Endothelial cell of umbilical vein (primary cell): ENCODE measurements at places on chromosomes 1 and 21. TPM values are rescaled to one million over a fixed set of nuclear protein-coding genes. Genes with fewer than 3 reads are reported as not detected.

- no peak overlapping the region for H3K4me3 ChIP-seq
- H3K36me3 ChIP-seq: no peaks in the 10 kb centered on the region
- no peak for DNase-seq
Measured at GRCh38 chr1:77757603-77758002, 2.0 kb downstream of the USP33 start.

DNA sequence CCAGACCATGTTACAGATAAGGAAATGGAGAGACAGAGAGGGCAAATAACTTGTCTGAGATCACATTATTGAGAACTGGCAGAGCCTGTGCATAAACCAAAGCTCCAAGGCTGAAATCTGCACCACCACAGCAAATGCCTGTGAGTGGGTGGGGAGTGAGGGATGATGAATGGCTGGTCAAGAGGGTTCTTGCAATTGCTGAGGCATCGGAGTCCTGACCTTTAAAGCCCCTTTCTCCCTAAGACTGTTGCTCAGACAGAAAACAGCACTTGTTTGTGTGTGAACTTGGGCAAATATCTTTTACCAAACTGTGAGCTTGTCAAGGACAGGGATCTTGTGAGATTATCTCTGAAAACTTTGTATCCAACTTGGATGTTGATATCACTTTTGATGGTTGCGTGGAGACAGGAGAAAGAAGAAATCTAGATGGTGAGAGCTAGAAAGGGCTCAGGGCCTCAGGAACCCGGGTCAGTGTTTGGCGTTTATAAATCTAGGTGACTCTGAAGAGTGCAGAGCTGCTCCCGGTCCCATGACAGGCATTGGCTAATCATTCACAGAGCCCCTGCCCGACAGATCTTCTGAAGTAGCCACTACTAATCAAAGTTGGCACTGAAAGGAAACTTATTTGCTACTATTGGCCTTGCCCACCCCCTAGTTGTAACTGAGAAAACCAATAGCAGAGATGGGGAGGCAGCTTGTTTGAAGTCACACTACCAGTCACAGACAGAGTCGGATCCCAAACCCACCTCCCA, 122.3 kb downstream of the FOXD2 start:
- peaks cover 8% of the 10 kb centered on the region for H3K27me3 ChIP-seq
- H3K4me3 ChIP-seq: no peak overlapping the region
- H3K4me1 ChIP-seq: no peaks in the 10 kb centered on the region
- H3K36me3 ChIP-seq: no peaks in the 10 kb centered on the region
- DNase-seq: no peak
- no peak overlapping the region for H3K27ac ChIP-seq

GRCh38 chr1:19484798-19485361, 459 bp downstream of the CAPZB start:
- peak overlapping the region; percentile 91 for H3K27ac ChIP-seq
- H3K27me3 ChIP-seq: no peaks in the 10 kb centered on the region
- H3K36me3 ChIP-seq: no peaks in the 10 kb centered on the region
- peak; percentile 42 for DNase-seq

GRCh38 chr1:30914931-30915330, 6.4 kb upstream of the SDC3 start:
- H3K36me3 ChIP-seq: no peaks in the 10 kb centered on the region
- H3K4me3 ChIP-seq: no peak overlapping the region
- DNase-seq: no peak
- H3K27me3 ChIP-seq: no peaks in the 10 kb centered on the region
- H3K27ac ChIP-seq: no peak overlapping the region

DNA sequence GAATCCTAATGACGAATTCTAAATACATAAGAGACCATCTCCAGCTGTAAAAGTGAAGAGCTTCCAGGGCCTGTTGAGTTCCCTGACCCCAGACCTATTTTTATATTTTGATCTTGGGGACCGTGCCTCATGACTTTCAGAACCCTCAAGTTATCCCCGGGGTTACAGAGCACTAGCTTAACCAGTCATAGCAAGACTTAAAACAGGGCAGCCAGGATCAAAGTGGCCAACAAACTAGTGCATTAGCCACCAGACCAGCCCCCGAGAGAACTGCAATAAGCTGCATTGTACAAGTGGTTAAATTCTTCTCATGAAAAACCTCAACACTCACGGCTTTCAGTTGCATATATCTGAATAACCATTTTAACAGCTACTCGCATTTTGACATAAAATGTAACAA, 183.0 kb downstream of the BARHL2 start:
- H3K4me3 ChIP-seq: no peak overlapping the region
- no peaks in the 10 kb centered on the region for H3K27me3 ChIP-seq
- H3K36me3 ChIP-seq: no peaks in the 10 kb centered on the region
- H3K27ac ChIP-seq: no peak overlapping the region
- DNase-seq: no peak

- no peaks in the 10 kb centered on the region for H3K36me3 ChIP-seq
- no peak for DNase-seq
- no peak overlapping the region for H3K27ac ChIP-seq
- no peak overlapping the region for H3K4me3 ChIP-seq
- no peaks in the 10 kb centered on the region for H3K4me1 ChIP-seq
Measured at GRCh38 chr21:37208056-37208721, 58.9 kb downstream of the VPS26C start.

DNA sequence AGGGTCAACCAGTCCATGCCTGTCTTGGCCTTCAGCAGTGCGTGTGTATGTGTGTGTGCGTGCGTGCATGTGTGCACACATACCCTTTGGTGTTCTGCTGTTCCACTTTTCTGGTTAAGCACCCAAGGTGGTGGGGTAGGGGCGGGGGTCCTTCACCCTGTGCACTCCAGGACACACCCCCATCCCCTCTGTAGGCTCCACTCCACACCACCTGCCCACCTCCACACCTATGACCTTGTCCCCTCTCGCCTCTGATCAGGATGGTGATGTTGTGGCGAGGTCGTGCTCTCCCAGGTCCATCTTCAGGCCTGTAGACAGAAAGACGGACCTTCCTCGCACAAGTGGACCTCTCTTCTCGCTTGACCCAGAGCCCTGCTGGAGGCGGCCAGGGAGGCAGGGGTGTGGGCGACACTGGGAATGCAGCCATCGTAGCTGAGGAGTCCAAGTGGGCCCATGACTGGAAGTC, 44.6 kb downstream of the WDR4 start:
- no peak overlapping the region for H3K4me3 ChIP-seq
- no peaks in the 10 kb centered on the region for H3K27me3 ChIP-seq
- peaks cover 6% of the 10 kb centered on the region for H3K36me3 ChIP-seq
- DNase-seq: no peak

- H3K4me3 ChIP-seq: no peak overlapping the region
- H3K27ac ChIP-seq: no peak overlapping the region
- no peak for DNase-seq
- H3K36me3 ChIP-seq: no peaks in the 10 kb centered on the region
Measured at GRCh38 chr1:33918368-33918767, 54.5 kb downstream of the HMGB4 start.

DNA sequence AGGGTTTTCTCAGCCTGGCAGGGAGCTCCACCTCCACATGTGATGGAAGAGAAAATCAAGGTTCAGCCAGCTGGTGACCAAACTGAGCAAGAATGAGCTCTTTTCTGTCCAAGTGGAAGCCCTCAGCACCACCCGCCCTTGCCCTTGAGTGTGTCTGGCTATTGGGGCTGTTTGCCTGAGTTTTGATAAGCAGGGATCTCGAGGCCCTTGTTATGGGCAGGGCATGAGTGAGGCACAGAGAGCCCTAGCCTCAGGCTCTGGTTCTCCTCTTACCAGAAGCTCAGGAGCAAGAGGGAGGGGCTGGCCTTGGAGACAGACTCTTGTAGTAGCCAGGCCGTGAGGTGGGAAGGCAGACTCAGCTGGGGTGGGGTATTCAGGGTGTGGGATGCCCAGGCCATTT, 37.5 kb upstream of the ARF1 start:
- no peaks in the 10 kb centered on the region for H3K36me3 ChIP-seq
- H3K27ac ChIP-seq: no peak overlapping the region
- H3K4me3 ChIP-seq: no peak overlapping the region

REN gene
- 0.11 TPM in 1 of 2 replicates, not detected in the other for polyA plus RNA-seq

TSTD1 gene
- polyA plus RNA-seq: 39.1 and 51.6 TPM in 2 replicates

IQGAP3 gene
- polyA plus RNA-seq: 28.3 and 30.2 TPM in 2 replicates

TMCO4 gene
- 7.6 and 8.3 TPM in 2 replicates for polyA plus RNA-seq
